ENCODE measurements at places on chromosomes 5 and 9. TPM values are rescaled to one million over a fixed set of nuclear protein-coding genes. Genes with fewer than 3 reads are reported as not detected.
A peak's percentile ranks its signal among the peaks of the same experiment; 100 is the strongest.

FYB1 gene
- total RNA-seq, result not detected

PCDHB7 gene
- 2.1 TPM for total RNA-seq

TTLL11 gene
- total RNA-seq, result 3.9 TPM

ANKRD31 gene
- total RNA-seq, result 0.02 TPM

PCDHB6 gene
- total RNA-seq, result 0.49 TPM

IFNK gene
- total RNA-seq, result not detected

FGF1 gene
- 2.4 TPM for total RNA-seq

DNA sequence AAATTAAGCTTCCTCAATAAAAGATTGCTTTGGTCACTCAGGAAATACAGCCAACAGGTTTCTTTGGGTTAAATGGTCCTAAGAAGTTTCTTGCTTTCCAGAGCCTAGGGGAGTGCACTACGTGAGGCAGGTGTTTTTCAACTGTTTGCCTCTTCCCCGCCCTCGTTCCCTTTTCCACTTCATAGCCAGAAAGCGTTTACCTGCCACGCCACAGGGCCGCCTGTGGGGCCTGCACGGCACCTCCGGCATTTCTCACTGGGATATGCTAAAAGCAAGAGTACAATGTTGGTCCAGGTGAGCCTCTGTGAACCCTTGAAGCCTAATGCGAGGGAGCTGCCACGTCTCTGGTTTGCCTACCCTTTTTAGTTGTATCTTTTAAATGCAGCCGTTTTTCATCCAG is 167.6 kb upstream of the OTULINL start:
- no peak for DNase-seq

DNA sequence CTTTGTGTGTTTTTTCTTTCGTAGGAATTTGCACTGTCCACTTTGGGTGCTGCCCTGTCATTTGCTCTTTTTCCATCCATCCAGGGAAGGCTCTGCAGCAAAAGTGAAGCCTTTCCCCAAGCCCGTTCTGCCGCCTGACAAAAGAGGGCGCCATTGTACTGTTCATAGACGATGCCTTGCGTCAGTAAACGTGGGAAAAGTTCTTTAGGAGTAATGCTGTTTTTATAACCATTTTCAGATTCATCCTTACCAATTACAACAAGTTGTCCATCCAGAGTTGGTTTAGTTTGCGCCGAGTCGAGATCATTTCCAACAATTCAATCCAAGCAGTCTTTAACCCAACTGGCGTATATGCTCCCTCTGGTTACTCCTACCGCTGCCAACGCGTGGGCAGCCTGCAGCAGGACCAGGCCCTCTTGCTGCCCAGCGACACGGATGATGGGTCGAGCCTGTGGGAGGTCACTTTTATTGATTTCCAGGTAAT is 34.3 kb upstream of the RPS23 start:
- DNase-seq, result peak; percentile 73

GRCh38 chr5:135193213-135194125 is 159.4 kb upstream of the PITX1 start:
- DNase-seq, result peak; percentile 65

DNA sequence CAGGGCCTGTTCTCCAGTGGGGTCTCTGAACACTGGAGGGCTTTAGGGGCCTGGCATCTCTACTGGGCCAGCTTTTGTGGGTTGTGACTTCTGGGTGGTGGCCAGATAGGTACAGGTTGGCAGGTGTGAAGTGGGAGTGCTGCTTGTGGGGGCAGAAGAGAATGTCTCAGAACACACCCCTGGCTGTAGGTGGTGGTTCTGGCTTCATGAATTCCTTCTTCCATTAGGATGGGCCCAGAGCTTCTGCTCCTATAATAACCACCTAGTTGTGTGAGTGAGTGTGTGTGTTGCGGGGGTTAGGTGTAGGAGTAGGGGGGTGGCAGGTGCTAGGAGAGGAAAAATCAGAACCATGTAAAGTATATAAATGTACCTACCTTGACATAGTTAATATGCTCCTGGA is 1.6 kb downstream of the PDZD2 start:
- DNase-seq, result no peak

DNA sequence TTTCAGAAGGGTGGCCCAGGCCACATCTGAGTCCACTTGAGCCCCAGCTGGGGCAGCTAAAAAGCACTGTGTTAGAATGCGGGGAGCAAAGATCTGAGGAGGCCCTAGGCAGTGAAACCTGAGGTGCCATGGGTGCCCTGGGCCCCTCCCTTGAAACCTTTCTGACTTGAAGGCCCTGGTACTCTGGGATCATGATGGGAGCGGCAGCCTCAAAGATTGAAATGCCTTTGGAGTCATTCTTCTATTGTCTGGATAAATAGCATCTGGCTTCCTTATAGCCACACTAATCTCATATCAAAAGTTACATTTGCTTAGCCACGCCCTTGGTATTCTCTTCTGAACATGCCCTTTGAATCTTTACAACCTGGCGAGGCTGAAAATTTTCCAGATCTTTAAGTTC is 7.7 kb upstream of the SEMA5A start:
- no peak for DNase-seq

DNA sequence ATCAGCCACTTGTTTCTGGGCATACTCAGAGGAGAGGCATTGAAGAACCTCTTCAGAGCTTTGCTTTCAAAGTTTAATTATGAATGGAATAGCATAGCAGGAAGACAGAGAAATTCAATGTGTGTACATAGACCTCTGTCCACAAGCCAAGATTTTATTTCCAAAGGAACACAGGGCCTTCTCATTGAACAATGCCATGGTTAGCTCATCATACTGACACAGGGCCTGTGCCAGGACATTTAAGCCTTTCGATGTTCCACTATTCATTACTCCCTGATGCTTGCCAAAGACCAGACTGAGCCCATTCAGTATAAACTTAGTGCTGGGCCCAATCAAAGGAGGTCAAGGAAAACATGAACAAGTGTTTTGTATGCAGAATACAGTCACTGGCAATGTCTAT is 280.8 kb downstream of the FBXL17 start:
- no peak for DNase-seq

- DNase-seq, result no peak
Observed at GRCh38 chr9:138025417-138025816, 147.8 kb downstream of the CACNA1B start.

DNA sequence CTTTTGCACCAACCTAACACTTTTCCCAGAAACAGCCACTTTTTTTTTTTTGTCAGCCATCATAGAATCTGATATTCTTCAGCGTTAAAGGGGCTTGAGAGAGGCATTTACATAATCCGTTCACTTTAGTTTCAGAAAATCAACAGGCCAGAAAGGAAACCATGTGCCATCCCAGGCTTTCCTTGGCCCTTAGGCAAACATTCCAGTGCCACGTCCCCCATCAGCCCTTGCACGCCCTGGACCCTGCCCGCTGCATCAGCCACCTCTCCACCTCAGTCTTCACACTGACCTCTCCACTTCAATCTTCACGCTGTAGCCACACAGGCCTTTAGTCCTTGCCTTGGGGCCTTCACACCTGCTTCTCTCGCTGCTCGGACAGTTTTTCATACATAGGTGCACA is 123.2 kb downstream of the GRIA1 start:
- DNase-seq, result no peak

DNA sequence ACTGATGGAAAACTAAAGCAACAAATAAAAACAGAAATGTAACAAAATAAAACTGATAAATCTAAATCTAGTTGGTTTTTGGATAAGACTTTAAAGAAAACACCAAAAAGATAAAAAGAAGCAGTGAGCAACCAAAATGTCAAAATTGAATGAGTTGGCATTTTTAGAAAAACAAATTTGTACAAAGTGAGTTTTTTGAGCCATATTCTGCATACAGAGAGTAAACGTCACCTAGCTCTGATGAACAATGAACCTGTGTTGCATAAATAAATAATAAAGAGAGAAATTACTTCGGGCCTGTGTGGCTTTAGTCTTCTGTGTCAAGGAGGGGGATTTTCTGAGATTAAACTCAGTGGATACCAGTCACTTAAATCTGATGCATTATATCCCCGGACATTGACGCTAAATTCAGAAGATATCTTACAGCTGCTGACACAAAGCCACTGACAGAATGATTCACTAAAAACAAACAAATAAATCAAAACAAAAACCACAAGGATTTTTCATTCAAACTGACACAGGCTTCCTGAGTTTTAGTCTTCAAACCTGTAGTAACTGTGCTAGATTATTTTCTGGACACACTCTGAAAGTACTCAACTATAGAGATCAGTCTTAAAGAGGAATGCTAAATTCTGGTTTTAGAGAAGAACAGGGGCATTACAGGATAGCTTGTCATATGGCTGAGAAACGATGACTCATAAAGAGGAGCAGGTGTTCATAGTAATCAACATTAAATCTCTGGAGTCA is 403.5 kb upstream of the ST8SIA4 start:
- DNase-seq, result peak; percentile 31

DNA sequence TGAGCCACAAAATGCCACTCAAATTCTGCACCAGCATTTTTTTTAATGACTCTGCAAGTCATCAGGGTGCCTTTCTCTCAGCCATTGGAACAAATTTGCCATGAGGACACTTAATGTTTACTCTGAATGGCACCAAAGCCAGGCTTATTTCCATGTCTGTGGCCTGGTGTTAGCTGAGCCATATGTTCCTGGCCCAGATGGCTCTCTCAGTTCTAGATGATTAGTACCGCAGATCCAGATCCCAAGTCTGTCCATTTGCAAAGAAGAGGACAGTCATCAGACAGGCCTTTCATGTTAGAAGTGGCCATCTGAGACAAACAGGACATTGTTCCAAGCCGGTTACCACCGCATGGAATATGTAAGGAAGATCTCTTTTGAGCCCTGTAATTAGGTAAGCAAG is 70.3 kb downstream of the INSYN2B start:
- no peak for DNase-seq

GRCh38 chr9:123511326-123512277 is 155.6 kb downstream of the CRB2 start:
- DNase-seq, result no peak

- DNase-seq, result no peak
Observed at GRCh38 chr5:1026700-1027621, 18.4 kb downstream of the NKD2 start.

DNA sequence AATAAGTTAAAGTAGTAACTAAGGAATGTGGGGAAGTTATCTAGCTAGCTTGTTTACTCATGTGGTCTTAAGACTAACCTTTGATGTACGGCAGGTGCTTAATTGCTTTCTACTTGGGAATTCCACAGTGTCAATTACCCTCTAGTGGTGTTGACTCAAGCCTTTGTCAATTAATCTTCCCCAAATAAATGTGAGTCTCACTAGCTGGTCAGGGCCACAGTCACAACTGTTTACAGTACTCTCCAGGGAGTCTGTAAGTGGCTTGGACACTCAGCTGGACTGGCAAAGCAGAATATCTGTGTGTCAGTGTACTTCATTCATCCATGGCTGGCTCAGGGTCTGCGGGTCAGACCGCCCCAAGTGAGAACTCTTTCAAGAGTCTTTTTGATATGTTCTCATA is 30.8 kb downstream of the SMIM3 start:
- no peak for DNase-seq

GRCh38 chr5:123755653-123756317 is 243.8 kb downstream of the CSNK1G3 start:
- peak; percentile 16 for DNase-seq

DNA sequence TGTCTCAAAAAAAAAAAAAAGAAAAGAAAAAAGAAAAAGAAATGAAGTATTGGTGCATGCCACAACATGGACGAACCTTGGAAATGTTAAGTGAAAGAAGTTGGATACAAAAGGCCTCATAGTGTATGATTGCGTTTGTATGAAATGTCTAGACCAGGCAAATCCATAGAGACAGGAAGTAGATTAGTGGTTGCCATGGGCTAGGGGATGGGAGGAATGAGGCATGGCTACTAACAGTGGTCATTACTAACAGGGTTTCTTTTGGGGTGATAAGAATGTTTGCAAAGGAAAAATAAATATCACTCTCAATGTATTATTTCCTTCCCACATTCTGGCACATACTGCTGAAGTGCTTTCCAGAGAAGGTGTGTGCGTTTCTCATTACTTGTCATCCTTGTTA is 44.1 kb downstream of the UGCG start:
- peak; percentile 69 for DNase-seq

DNA sequence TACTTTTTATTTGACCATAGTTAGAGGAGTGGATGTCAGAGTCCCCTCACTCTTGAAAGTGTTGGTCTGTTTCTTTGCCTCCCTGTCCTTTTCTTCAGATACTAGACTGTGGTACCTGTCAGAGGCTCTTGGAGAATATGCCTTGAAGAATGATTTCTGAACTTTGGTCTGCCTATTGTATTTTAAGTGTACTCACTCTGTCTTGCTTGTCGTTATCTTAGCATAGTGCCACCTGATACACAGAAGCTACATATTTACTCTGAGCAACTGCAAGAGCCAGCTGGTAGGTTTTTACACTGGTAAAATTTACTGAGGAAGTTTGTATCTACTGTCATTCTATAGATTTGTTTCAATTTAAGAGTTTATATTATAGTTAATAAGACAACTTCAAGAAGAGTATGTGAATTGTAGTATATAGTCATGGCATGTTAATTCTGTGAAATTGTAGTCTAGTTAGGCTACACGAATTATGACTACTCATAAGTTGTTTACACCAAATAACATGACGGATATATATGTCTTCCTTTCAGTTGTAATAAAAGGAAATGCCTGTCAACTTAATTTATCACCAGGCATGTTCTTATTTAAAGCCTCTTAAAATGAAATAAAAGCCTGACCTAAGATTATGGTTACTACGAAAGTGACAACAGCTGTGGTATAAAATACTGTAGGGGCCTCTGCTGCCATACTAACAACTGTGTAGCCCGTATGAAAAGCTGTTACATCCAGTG is 201.7 kb downstream of the KDM4C start:
- DNase-seq, result no peak

- no peak for DNase-seq
Observed at GRCh38 chr5:112869948-112870347, 8.9 kb downstream of the SRP19 start.

DNA sequence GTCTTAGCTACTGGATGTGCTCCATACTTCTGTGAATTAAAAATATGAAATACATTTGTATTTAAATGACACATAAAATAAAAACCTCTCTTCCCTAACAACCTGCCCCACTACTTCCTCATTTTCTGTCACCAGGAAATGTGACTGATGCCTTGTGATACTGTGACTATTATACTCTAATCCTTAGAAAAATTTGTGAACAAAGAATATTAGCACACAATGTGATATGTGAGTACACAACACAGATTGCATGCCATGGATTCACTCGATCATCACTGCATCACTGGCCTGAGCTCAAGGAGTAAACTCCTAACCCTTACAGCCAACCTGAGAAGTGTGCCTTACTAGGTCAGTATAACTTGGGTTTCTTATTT is 281.0 kb downstream of the EFNA5 start:
- no peak for DNase-seq

DNA sequence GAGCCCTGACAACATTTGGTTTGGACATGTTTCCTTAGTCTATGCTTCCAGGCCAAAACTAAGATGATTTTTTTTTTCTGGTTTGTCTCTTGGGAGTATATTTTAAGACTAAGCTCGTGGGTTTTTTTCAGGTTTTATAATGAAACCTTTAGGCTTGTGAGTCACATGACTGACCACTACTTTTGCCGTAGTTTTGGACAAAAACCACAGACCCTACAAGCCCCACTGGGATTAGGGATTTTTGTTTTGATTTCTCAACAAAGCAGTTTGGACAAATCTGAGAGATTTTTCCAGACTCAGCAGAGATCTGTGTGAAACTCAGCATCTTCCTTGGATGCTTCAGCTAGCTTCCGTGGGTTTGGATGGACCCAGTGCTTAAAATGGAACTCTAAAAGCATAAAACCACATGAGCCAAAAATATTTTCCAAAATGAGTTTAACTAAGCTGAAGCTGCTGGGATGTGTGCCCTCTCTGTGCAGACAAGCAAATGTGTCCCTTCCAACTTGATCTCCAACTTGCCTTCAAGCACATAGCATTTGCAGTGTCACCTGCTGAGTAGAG is 70.3 kb upstream of the SMIM15 start:
- DNase-seq, result peak; percentile 14
